ENCODE measurements at places on chromosomes 6 and 20.

DNA sequence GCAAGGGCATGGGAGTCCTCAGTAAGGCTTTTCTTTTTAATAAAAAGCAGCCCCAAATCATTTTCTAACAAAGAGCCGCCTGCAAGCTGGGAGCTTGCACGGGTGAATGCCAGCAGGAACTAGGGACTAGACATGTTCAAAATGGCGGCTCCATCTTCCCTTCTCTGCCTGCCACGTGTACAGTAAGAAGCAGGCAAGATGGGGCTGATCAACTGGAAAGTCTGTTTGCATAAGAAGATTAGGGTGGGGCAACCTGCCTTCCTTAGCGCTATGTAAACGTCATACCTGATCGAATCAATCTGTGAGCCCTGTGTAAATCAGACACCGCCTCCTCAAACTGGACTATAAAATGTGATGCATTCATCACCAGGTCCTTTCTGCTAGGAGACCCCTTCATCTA is 299.4 kb upstream of the SOX4 start:
- no peak for DNase-seq

DNA sequence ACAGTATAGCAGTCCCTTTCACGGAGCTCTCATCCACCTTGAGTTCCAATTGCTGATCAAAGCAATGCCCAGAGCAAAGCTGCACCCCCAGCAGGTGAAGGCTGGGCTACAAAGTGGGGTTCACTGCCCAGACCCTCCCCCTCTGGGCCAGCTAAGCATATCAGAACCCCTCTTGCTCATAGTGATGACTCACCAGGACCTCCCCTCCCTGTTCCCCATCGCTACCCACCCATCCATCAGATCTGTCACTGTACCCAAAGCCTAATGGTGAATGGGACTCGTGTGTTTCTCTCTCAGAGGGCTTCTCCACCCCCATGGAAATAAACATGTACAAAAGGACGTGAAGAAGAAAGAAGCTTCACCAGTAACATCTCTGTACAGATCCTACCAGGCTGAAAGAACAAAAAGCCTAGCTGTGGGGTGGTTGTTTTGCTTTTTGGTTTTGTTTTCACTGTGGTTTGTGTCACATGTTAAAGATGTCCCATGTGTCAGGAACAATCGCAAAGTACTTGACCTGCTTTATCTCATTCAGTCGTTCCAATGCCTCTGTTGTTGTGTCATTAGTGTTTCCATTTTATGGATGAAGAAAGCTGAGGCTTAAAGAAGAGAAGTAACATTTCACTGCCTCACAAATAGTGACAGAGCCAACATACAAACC is 518.5 kb downstream of the CD83 start:
- DNase-seq, result no peak

GRCh38 chr6:46051962-46052361 is 36.3 kb upstream of the CLIC5 start:
- DNase-seq, result no peak

- DNase-seq, result no peak
Measured at GRCh38 chr6:95856876-95857364, 158.9 kb upstream of the FUT9 start.

DNA sequence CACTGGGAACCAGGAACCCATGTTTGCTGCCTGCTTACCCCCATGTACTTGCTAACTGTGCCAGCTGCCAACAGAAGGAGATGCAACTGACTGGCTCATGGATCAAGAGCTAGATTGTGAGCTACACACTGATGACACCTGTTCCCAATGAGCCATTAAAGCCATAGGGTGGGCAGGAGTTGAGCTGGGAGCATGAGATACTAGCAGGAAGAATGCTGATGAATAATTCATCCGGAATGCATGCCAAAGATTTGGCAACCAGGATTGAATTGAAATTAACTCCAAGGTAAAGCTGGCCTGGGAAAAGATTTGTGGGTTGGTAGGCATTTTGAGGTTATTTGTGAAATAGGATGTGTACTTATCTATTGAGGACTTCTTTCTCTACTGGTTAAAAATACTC is 631.1 kb downstream of the KIF16B start:
- no peak for DNase-seq

- no peak for DNase-seq
Measured at GRCh38 chr20:11755071-11755841, 162.4 kb upstream of the BTBD3 start.

GRCh38 chr20:32737371-32738223 is 5.7 kb downstream of the COMMD7 start:
- no peak for DNase-seq

GRCh38 chr6:15472621-15473020 is 190.2 kb downstream of the DTNBP1 start:
- no peak for DNase-seq

- DNase-seq, result no peak
Measured at GRCh38 chr20:40438161-40438830, 250.7 kb downstream of the MAFB start.

- DNase-seq, result no peak
Measured at GRCh38 chr6:139472351-139473015, 98.0 kb upstream of the CITED2 start.

DNA sequence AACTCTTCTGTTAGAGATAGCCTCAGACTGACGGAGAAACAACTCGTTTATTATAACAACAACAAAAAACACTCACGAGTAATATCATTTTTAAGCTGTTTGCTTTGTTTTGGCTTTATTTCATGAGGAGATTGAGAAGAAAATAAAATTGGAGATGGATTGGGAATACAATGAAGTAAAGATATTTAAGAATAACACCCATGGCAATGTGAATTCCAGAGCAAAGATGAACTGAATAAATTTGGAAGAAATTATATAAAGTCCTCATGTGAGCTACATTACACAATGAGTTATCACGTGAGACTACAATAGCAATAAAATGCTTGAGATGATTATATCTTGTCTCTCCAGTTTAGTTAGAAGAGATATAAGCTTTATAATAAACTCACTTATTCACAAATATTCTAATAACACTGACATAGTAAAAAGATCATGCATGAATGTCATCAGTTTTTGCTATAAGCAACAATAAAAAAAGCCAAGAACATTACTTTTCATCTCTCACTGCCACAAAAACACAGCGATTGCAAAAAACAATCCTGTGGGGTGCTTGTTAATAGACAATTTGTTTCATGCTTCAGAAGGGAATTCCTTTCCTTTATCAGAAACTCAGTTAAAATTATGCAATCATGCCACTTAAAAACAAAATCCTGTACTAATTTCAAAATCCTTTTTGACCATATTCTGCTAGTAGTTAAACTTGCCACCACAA is 696.7 kb upstream of the MARCKS start:
- DNase-seq, result no peak

DNA sequence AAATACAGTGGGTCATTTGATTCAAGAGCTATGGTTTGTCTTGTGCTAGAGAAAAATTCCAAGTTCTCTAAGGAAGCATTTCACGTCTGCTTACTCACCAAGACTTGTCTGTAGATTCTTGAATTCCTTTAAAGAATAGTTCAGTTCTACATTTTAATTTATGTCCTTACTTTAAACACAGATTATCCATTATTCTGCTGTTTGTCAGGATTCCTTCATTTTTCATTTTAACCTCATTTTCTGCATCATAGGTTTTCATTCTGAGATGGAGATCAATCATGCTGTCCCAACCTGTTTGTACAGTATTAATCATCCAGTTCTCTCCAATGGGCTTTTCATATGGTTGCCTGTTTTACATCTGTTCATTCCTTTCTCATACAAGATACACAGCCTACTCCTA is 24.5 kb upstream of the POPDC3 start:
- DNase-seq, result no peak

- no peak for DNase-seq
Measured at GRCh38 chr20:11982289-11982954, 64.7 kb downstream of the BTBD3 start.

- DNase-seq, result no peak
Measured at GRCh38 chr6:150841697-150842096, 23.8 kb upstream of the MTHFD1L start.

DNA sequence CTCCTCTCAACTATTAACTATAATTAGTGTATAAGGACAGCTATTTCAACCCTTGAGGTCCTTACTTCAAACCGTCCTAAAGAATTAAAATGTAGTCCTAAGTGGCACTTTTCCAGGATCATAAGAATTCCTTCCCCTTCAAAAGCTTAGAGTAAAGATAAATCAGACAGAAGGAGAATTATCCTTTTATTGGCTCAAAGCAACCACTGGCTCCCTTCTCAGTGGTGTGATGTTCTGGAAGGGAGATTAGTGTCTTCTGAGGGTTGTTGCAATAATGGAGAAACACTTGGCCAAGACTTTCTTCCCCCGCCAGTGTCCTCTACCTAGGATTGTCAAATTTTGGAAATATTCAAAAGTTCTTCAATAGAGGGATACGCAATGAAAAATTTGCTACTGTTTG is 89.1 kb upstream of the PLEKHG1 start:
- DNase-seq, result no peak

- no peak for DNase-seq
Measured at GRCh38 chr6:36743538-36744303, 46.1 kb downstream of the RAB44 start.

DNA sequence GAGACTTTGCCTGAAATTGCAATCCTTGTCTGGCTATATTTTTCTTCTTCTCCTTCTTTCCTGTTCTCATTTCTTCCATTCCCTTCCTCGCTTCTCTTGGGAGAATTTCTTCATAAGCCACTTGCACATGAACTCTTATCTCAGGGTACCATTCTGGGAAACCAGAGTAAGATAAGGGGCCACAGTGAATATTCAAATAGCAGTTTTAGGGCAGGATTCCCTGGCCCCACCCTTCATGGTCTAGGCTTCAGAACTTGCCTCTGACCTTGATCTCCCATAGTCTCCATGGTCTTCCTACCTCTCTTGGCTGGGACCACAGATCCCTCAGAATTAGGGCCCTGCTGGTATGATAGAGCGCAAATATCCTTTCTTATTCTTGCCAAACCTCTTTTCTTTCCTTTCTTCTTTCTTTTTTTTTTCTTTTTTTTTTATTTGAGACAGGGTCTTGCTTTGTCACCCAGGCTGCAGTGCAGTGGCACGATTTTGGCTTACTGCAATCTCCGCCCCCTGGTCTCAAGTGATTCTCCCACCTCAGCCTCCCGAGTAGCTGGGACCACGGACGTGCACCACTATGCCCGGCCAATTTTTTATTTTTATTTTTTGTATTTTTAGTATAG is 123.0 kb upstream of the CITED2 start:
- DNase-seq, result no peak

GRCh38 chr6:137933696-137934095 is 66.6 kb downstream of the TNFAIP3 start:
- DNase-seq, result no peak

DNA sequence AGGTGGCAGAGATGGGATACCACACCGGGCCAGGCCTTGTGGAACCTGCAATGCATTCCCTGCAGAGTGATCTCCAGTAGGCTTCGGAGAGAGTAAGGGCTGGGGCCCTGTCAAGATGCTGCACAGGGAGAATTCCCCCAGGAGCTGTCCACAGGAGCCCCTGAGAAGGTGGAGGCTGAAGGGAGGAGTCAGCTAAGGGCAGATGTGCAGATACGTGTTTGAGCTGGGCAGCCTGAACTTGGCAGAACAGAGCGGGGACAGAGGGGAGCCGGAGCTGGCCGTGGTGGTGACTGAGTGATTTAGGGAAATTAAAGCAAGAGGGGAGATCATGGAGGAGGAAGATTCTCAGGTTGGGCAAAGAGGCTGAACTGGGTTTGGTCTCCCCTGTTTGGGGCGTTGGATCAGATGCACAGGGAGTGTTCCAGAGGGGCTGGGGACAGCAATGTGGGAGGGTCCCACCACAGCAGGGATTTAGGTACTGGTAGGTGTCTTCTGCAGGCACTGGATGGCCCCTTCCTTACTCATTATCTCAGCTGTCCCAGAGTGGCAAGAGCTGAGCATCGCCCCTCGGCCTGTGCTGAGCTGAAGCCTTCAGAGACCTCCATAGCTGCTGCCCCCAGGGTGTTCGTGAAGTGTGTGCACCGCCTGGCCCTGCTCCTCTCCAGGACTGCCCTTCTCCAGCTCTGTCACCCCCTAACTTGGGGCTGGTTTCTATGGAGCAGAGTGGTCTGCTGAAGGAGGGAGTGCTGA is 3.8 kb upstream of the NCR2 start:
- DNase-seq, result no peak

DNA sequence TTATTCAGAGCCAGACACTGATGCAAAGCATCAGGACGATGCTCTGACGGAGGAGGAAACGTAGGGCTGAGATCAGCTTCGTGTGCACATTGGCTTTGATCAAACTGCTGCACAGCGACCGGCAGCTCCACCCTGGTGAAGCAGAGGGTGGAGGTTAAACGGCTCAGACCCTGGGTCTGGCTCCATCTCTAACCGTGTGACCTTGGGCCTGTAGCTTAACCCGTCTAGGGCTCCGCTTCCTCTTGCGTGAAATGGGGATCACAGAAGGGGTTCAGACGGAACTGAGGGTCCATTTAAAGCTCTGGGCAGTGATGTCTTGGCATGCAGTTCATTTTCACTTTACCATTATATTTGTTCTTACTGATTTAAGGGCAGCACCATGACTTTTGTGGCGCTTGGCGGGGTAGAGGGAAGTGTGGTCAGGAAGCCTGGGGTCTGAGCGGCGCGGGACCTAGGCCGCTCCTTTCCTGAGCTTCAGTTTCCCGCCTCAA is 644 bp downstream of the RBL1 start:
- peak; percentile 11 for DNase-seq

- no peak for DNase-seq
Measured at GRCh38 chr20:53901064-53901463, 169.3 kb downstream of the BCAS1 start.

- DNase-seq, result no peak
Measured at GRCh38 chr20:47905628-47906347, 120.5 kb upstream of the SULF2 start.

DNA sequence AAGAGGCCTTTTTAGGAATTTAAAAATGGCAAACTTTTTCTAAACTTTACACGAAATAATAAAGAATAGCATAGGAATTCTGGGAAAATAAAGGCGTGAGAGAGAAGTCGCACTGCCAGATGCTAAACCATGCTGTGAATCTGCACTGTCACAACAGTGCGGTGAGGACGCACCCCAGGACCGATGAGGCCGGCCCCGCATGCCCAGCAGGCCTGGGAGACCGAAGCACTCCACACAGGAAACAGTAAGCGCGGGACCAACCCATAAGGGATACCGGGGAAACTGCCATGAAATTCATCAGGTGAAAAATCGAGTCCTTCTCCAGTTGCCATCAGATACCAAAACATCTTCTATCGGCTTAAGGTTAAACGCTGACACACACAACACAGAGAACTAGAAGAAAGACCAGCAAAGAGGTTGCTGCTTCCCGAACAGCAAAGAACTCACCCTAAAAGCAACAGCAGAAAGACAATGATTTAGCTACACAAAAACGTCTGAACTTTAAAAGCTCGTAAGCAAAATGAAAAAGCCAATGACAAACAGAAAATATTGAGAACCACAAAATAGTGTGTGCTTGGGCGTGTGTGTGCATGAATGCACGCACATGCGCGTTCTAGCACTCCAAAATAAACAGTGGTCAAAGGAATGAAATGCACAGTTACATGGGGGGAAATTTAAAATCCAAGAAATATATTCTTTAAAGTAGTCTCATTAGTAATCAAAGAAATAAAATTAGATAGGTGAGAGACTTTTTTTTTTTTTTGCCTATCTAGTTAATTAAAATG is 15.4 kb downstream of the RAMACL start:
- no peak for DNase-seq

All from stimulated activated CD8-positive, alpha-beta memory T cell treated with anti-CD3 and anti-CD28 coated beads, Interleukin-12 subunit alpha, Interleukin-12 subunit beta, amount 100 ng/mL, for 1 hour (primary cell).